ENCODE measurements at places on chromosomes 12 and 14.

DNA sequence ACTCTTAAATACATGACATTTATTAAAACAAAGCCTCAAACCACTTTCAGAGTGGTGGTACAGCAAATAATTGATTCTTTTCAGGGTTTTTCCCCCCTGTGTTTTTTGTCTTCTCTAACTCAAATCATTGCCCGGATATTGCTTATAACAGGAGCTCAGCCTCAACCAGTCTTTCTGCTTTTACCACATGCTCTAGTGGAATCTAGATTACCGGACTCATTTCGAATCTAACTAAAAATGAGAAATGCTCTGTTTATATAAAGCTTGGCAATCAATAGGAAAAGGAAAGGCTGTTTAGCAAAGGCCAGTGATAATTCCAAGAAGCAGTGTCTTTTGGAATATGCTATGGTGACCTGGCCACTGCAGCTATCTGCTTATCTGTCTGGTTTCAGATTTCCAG is 161.5 kb downstream of the ETV6 start:
- DNase-seq, result no peak

- peak; percentile 73 for DNase-seq
Observed at GRCh38 chr12:66405395-66405794, 103.1 kb downstream of the HELB start.

GRCh38 chr12:57005980-57006808 is at the start of gene ZBTB39:
ZBTB39 (minus strand) TSS chr12:57006546; CDS start chr12:57004917, 1,629 bp downstream.
- peak; percentile 54 for DNase-seq

GRCh38 chr12:113069751-113070116 is 13.2 kb downstream of the DTX1 start:
- DNase-seq, result no peak

DNA sequence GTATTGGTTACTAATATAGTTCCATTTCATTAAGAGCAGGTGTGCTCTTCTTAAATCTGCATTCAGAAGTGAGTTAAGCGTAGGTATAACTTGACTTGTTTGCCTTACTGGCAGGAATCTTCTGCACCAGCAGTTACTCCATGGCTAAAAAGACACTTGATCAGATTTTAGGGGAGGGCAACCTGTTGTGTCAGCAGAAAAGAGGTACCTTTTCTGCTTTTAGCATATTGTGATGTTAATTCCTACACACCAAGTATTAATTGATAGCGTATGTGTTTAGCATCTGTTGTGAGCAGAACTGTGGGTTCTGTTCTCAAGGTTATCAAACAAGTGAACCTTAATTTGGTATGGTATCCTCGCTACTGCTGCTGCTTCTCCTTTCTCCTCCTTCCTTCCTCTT is 38.3 kb downstream of the TTLL5 start:
- no peak for DNase-seq

GRCh38 chr14:63477556-63477955 is 65.6 kb downstream of the PPP2R5E start:
- DNase-seq, result no peak

- no peak for DNase-seq
Observed at GRCh38 chr12:103462675-103463074, 33.1 kb downstream of the C12orf42 start.

DNA sequence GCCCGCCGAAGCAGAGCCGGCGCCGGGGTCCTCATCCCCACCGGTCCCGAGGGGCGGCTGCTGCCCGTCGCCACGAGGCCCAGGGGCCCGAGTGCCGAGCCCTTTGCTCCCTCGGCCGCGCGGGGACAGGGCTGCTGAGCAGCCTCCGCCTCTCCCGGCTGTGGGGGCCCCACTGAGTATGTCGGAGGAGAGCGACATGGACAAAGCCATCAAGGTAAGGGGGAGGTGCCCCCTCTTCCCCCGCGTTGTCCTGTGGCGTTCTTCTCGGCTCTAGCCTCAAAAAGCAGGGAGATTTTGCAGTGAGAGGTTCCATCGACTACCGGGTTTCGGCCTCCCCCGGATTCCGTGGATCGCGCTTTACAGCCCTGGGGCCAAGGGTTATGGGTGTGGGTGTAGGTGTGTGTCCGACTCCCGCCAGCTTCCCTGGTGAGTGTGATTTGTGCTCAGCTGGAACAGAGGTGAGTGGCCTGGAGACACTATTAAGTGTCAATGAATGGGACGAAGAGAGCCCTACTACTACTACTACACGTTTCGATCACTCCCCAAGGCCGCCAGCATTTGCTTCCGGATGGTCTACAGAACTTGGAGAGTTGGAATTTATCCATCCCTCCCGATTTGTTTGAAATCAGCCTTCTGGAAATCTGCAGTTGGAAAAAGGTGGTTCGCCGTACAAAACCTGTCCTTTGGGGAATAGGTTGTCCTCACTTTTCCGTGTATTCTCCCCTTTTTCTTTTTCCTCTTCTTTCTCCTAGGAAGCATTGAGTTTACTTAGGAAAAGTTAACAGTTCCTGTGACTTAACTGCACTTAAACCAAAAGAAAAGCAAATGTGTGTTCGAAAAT is 748 bp downstream of the MAPKAPK5 start:
- no peak for DNase-seq

DNA sequence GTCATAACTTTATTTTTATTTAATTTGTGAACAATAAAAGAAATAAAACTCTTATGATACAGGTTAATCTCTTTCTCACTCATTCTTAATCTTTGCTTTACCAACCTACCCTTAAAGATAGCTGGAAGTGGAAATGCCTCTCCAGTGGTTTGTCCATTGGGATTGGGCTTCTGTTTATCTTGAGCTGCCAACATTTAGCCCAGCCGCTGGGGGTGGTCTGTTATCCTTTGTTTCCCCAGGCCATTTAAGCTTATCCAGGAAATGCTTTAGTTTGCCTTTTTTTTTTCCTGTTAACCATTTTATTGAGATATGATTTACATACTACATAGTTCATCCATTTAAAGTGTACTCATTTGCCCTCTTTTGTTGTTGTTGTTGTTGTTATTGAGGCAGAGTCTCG is 8.2 kb downstream of the TDG start:
- no peak for DNase-seq

DNA sequence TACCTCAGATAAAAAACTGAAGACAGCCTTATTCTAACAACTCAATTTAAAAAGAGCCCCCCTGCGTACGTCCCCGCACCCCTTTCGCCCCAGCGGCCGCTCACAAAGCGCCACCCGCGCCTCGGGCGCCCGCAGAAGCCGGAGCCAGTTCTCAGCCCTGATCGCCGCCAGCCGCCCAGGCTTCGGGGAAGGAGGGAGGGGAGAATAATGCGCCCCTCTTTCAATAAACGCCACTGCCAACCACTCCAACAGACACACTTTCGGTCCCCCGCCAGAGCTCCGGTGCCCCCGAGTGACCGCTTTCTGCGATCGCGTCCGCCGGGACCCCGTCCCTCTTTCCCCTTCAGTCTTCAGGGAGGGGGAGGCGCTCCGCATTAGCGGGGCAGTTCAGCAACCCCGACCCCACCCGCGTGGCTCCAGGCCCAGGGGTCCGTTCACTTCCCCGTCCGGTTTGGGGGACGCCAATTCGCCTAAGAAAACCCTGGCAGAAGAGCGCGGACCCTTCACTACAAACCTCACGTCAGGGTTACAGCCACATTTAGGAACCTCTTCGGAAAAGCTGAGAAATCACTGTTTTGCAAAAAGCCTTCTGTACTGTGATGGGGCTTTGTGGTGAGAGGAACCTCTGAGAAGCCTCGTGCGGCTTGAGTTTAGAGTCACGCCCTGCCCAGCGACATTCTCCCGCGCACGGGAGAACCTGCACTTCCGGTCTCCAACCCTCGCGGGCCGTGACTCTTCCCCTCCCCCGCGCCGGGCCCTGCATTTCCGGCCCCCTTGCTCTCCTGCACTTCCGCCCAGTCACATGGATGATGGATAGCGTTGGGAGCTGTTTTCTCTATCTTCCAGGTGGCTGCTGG is 18.7 kb downstream of the FOXG1 start:
- peak; percentile 9 for DNase-seq

GRCh38 chr14:46550836-46551235 is 100.7 kb downstream of the RPL10L start:
- DNase-seq, result no peak

DNA sequence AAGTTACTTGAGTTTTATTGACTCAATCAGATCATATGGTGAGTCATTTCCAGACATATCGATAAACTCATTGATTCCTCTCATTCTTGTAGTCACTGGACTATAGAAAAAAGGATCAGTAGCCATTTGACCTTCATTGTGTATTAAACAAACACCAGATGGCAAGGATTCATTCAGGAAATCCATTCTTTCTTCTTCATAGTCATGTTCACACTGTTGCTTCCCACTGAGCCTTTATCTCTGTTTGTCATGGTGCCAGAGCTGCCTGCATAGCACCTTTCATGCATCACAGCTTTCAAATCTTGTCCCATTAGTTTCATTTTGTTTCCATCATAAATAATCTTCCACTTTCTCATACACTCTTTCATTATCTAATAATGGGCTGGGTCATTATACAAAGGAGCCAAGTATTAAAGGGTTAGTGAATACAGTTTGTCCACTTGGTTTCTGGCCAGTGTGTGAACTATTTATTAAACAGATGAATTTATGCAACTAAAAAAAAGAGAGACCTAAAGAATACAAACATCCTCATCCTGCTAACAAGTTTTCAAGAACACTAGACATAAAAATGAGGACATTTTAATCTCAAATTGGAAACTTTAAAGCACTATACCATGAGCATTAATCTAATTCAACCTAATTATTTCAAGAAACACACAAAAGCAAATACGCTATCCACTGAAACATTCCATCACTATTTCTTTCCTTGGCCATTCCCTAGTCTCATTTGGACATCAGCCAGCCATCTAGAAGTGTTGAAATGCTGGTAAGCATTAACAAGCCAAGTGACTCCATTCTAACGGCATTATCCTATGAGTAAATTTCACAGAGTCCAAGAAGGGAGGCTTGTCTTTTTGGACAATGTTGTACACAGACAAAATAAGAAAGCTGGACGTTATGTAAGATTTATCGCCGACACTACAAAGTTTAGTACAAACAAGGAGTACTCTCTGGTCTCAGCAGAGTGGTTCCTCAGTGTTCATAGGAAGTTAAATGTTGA is 476.5 kb downstream of the FOXG1 start:
- peak; percentile 62 for DNase-seq

DNA sequence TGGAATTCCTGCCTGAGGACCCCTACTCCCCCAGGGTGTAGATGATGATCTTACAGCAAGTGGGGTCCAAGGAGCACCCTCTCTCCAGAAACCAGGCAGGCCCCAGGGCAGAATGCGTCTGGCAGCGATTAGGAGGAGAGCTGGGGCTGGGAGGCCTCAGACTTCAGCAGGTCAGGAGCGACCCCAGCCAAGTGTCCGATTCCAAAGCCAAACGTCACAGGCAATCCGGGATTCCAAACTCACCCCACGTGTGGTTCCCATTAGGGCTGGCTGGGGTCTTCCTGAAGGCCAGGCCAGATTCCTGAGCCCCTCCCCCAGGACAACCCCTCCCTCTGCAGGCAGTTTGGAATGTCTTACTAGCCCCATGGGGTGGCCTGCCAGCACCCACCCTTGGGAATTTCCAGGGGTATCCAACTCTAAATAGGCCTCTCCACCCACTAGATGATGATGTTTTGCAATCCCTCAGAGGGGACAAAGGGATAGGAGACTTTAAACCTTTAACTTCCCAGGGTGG is 17.3 kb upstream of the FIGNL2 start:
- peak; percentile 14 for DNase-seq

GRCh38 chr12:87612996-87613395 is 416.2 kb downstream of the C12orf50 start:
- no peak for DNase-seq

DNA sequence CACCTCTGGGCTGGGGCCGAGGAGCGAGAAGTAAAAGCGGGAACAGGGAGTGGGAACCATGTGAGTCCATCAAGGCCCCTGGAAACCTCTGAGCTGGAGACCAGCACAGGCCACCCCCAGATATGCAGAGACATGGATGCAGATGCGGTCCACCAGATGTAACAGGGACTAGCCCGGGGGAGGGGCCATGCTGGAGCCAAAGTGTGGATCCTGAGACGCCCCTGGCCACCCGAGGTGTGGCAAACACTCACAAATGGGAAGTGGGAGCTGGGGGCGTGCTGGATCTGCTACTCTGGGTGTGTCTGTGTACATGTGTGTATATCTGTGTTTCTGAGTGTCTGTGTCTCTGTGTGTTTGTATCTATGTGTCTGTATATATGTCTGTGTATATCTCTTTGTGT is 12.8 kb downstream of the MYL2 start:
- no peak for DNase-seq

DNA sequence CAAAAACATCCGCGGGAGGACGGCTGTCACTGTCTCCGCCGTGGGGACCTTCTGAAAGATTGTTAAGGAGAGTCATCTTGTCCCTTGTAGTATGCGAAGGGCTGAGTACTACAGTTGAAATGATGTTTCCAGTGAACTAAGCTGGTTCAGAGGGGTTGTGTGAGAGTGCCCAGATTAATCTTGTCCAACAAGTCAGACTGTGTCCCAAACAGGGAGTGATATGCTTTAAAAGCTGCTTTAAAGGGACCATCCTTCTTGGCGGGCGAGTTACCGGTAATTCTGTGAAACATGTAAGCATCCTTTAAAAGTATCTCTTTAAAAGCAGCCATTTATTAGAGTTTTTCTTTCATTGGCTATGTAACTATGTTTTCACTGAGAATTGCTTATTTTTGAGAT is 1.1 kb downstream of the WDR20 start:
- no peak for DNase-seq

DNA sequence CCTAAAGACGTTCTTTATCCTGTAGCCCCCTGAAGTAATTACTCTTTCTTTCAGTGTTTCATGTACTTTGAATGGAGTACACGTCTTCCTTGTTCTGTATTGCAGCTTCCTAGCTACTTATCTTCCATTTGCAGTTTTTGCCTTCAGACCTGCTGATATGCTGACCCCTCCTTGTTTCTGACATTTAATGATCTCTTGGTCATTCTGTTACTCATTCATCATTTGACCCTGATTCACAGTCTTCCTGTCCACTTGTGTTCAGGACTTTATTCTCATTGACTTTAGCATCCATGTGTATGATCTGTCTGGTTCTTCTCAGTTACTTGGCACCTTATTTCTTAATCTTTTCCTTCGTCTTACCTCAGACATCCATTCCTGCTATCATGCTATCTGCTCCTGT is 22.2 kb downstream of the CPSF2 start:
- no peak for DNase-seq

DNA sequence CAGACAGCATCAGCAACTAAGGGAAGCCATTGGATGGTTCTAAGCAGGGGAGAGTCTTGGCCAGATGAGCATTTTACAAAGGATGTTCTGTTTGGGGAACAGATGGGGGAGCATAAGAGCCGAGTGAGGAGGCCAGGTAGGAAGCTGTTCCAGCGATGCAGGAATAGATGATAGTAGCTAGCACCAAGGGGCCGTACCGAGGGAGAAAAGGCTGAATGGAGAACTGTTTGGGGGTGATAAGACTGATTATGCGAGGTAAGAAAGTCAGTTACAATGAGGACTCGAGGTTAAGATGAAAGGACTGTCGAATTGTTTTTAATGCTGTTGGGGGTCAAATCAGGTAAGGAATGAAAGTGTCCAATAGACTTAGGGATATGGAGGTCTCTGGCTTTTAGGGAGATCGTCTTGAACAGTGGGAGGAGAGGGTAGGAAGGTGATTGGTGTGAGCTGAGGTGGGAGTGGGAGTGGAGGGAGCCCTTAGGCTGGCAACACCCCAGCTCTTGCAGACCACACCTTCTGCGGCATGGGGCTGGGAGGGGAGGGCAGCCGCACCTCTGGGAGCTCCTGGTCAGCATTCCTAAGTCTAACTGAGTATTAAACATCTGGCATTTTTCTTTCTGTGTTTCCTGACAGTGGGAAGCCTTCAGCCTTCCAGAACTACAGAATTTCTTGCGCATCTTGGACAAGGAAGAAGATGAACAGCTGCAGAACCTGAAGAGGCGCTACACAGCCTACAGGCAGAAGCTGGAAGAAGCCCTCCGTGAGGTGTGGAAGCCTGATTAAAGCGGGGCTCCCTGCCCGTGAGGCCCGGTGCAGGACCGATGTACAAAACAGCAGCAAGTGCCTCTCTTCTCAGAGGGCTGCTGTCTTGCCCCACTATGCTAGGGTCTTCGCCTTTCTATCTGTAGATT is 64.8 kb downstream of the GNS start:
- peak; percentile 13 for DNase-seq

Measured in fibroblast of upper back skin (primary cell).